ENCODE measurements at places on chromosomes 16 and 17. TPM values are rescaled to one million over a fixed set of nuclear protein-coding genes. Genes with fewer than 3 reads are reported as not detected.

Gene CNTNAP4
- total RNA-seq: not detected

Gene NPIPA2
- total RNA-seq: 0.86 TPM

Gene KRT25
- not detected for total RNA-seq

Gene TXNDC11
- 178 TPM for total RNA-seq

Gene OTOP3
- total RNA-seq: not detected
